ENCODE measurements at places on chromosomes 6 and 20.

DNA sequence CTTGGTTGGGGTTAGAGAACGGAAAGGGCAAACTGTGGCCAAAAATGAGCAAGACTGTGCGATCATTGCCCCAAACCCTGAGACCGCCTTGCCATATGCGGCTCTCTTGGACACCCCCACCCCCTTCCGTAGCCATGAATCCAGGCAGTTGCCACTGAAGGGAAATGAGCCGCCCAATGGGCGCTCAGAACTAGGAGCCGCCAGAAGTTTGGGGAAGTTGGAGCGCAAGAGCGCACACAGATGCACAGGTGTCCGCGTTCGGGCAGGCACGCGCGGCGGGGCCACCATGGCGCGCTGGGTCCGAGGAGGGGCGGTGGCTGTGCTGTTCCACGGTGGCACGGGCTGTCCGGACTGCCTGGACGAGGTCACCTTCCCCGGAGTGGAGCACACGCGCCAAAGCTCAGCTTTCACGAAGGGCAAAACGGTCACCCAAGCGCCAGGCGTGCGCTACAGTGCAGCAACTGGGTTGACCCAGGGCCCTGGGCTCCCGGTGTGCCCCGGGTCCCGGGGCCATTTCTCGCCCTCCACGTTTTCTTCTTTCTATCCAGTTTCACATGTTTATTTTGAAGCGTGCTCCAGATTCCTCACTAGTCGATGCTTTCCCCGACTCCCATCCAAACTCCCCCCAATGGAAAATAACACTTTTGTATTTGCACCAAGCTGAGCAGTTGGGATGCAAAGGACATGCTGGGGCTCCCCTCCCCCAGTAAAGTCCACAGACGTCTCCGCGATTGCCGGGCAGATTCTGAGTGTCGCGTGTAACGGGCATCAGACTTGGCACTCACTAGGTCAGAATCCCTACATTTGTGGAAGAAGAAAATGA lies 906 bp upstream of the PDE10A start:
- DNase-seq, result no peak

DNA sequence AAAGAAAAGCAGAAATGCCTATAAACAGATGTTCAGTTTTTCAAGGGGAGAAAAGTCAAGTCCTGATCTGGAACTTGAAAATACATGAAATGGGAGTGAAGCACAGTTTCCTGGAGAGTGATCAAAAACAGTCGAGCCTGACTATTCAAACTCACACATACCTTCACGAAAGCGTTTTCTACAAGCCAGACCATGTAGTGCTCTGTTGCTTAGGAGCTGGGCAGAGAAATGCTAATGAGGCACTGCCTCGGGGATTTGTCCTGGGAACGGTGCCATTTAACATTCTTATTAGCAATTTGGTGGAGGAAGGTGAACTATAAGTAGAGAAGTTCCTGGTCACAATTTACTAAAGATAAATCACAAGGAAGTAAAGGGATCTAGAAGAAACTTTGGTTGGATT lies 5.9 kb downstream of the NHSL1 start:
- no peak for DNase-seq

DNA sequence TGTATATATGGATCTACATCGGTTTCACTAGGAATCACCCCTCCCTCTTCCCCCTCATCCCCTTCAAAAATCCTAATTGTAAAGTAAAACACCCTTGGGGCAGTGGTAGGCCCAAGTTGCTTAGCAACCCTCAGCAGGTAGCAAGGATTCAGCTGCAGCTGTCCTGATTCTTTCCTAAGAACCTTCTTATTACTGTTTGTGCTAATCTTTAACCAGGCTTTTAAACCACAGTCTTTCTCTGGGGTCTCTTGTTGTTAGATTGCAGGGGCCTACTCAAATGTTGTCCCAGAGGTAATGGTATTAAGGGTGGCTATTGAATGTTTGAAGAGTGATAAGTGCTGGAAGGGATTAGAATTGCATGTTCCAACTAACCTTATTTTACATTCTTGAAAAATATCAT lies 46.4 kb downstream of the PRL start:
- DNase-seq, result no peak

DNA sequence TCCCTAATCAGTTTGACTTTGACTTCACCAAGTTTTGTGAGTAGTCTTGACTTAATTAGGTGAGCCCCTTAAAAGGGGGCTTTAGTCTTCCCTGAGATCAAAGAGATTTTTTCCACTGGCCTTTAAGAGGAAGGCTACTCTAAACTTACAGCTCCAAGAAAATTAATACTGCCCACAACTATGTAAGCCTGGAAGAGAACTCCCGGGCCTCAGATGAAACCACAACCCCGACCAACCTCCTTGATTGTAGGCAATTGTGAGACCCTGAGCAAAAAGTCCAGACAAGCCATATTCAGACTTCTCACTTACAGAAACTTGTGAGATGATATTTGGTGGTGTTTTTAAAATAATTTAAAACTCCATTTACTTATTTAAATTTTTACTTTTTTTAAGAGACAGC lies 18.1 kb downstream of the SNX3 start:
- no peak for DNase-seq

- no peak for DNase-seq
Measured at GRCh38 chr6:48016020-48016755, 94.8 kb downstream of the PTCHD4 start.

DNA sequence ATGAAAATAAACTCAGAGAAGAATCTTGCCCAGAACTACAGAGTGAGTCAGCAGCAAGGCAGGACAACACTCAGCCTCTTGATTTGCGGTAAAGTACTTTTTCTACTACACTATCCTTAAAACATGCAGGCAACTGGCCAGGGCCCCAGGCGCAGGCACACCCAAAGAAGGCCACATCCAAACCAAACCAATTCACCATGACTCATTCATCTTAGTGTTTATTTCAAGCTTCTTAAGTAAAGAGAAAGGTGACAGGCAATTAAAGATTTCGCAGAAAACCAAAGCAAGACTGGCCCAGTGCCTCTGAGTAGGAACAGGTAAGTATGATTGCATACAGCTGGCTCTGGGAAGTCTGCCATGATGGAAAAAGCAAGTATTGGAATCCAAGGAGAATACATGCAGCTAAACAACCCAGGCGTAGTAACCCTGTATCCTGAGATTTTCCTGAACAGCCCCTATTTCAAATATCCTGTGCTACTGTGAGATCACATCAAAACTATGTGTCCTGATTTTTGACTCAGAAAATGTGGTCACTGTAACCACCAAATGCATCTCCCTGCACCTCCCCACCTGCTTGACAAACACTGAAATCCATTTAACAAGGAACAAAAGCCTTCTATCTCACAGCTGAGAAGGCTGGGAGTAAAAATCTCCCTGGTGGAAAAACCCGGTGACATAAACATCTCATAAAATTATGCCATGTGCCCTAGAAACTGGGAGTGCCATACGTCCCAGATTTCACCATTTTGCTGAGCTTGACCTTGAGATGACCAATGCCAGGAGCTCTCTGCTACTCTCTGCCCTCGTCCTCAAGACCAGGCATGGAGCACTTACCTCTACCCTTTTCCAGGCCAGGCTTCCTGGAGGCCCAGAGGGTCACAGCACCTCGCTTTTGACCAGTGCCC lies 12.4 kb downstream of the WFDC3 start:
- no peak for DNase-seq

- DNase-seq, result no peak
Measured at GRCh38 chr20:21237956-21238799, 65.0 kb upstream of the XRN2 start.

- no peak for DNase-seq
Measured at GRCh38 chr20:60100780-60101179, 142.6 kb downstream of the CDH26 start.

DNA sequence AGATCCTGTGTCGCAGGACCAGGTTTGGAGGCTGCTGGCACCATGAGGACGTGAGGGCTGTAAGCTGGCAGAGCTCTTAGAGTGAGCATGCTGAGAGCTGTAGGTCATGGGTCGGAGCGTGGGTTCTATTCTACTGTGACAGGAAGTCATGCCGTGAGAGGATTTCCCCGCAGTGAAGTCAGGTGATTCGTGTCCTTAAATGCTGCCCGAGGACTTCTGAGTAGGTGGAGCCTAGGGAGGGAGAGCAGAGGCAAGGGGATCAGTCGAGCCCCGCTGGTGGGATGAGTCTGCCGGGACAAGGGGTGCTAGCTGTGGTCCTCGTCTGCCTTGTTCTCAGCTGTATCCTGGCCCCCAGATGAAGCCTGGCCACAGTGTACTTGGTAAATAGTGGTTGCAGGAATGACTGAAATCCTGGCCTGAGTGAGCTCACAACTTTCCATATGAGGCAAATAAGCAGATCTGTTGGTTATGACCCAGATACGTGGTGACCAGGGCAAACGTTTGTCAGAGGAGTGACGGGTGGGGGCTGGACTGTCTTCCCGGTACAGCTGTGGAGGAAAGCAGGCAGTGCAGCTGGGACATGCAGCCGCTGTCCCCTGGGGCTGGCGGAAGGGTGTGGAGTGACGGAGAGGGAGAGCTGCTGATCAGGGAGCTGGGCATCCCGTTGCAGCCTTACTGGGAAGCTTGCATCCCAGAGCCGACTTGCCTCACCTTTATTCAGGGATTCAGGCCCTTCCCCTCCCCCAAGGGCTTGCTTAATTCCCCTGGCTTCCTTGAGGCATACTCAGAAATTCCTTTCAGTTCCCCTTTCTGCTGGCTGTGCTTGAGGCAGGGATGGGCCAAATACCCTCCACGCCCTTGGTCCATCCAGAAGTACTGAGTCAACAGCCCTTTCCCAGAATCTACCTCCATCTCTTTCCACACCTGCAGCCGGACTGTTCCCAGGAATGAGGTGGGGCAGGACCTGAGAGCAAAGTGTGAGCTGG lies 250.9 kb upstream of the RREB1 start:
- DNase-seq, result no peak

GRCh38 chr20:37941992-37942391 lies 39.1 kb downstream of the VSTM2L start:
- DNase-seq, result no peak

- DNase-seq, result no peak
Measured at GRCh38 chr6:7827142-7827541, 83.4 kb downstream of the TXNDC5 start.

DNA sequence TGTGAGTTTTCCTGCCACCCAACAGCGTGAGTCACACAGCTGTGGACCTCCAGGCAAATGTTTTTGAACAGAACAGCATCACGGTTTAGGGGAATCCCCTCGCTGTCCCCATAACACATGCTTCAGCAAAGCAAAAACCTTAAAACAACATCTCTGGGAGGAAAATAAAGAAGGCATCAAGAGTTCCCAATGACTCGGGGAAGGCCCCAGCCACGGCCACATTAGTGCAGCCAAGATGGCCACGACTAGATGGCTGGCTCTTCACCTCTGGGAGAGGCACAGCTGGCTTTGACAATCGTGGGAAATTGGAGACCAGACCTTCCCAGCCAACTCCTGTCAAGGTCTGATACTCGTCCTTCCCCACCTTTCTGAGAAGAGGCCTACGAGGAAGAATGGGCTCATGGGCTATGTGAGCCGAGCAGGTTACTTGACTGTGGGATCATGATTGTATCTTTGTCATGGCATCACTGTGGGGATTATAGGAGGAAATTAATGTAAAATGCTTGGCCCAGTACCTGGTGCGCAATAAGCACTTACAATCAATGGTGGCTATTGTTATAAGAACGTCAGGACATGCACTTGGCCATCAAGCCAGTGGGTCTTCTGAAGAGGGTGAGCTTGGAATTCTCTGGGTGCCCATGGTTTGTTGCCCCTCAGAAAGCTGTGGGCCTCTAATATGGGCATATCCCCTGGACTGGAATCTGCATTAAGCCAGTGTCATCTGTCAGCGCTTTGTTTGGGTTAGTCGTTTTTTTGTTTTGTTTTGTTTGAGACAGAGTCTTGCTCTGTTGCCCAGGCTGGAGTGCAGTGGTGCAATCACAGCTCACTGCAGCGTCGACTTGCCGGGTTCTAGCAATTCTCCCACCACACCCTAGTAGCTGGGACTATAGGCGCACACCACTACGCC lies 43.6 kb downstream of the FGD2 start:
- peak; percentile 54 for DNase-seq

- DNase-seq, result no peak
Measured at GRCh38 chr6:26031151-26031594, 56.1 kb upstream of the HFE start.

GRCh38 chr6:63321821-63322220 lies 2.0 kb upstream of the LGSN start:
- DNase-seq, result no peak

DNA sequence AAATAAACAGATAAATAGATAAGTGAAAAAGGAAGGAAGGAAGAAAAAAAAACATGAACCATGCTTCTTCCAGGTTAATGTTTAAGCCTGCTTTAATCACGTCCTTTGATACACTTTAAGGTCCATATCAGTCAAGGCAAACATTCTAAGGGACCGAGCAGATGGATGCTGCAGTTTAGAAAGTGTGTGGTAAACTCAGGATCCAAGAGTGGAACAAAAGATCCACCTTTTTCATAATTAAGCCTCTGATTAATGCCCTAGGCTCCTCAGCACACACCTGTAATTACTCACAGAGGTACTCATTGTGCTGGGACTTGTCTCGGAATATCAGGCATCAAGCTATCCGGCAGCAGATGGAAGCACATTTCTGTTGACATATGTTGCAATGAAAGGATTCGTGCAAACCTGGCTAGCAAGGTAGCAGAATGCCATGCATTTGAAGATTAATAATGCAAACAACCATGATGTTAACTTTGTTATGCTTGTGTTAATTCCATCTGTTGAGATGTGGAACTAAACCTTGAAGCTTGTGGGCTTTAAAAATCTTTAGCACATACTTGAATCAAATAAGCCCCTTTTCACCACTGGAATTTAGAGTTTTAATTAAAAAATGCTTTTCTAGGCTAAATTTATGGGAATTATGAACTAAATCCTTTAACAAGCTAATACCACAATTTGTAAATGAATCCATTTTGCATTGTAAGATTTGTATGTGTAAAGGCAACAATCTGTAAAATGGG lies 163.7 kb downstream of the RALGAPA2 start:
- DNase-seq, result no peak

DNA sequence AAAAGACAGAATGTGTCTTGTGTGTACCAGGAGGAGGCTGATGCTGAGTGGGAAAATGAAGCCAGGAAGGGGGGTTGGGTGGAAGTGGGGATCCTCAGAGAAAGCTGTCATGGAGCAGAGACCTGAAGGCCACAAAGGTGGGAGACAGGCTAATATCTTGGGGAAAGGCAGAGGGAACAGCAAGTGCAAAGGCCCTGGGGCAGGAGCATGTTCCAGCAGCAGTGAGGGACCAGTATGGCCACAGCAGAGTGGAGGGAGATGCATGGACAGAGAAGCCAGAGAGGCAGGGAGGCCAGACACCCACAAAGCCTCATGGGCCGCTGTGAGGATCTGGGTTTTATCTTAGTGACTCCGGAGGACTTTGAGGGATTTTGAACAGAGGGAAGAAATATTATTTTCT lies 254.2 kb upstream of the SULF2 start:
- DNase-seq, result no peak

DNA sequence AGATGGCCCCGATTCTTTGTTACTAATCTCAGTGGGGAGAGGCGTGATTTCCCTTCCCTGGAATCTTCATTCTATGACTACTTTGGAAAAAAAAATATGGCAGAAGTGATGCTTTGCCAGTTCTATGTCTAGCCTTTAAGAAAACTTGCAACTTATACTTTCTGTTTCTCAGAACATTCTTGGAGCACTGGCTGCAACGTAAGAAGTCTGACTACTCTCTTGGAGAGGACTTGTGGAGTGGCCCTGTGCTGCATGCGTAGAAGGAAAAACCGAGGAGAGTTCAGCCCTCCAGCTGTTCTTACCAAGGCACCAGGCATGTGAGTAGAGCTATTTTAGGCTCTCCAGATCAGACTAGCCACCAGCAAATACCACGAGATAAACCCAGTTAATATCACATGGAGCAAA lies 77.6 kb upstream of the STXBP5 start:
- no peak for DNase-seq

- no peak for DNase-seq
Measured at GRCh38 chr20:8635837-8636236, 433.1 kb upstream of the PLCB4 start.

GRCh38 chr20:57774951-57775350 lies 65.1 kb upstream of the PMEPA1 start:
- DNase-seq, result no peak

All from activated CD8-positive, alpha-beta memory T cell treated with anti-CD3 and anti-CD28 coated beads for 1 hour (primary cell).